ENCODE measurements at places on chromosomes 4 and X.

GRCh38 chr4:17817027-17817426 lies 6.2 kb downstream of the NCAPG start:
- no peak for DNase-seq

DNA sequence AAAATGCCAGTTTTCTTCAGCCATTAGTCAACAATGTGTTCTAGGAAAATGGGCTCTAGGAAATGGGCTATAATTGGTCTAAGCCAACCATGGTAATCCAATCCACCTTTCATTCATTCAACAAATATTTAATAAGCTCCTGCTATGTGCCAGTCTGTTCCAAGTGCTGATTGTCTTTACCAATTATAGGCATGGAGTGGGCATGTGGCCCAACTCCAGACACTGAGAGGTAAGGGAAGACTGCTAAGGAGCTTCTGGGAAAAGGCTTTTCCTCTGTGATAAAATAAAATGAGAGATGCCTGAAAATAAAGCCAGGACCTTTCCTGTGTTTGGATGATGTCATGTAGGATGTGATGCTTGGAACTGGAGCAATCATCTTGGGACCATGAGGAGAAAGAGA lies 43.3 kb downstream of the HOPX start:
- DNase-seq: no peak

GRCh38 chr4:173318648-173319211 lies 15.4 kb downstream of the HMGB2 start:
- DNase-seq: no peak

GRCh38 chrX:48071064-48071985 lies at the start of gene ZNF630:
TSS of gene ZNF630 (minus strand) at chrX:48071640. CDS start at chrX:48066886, 4,754 bp downstream.
- DNase-seq: peak; percentile 78

DNA sequence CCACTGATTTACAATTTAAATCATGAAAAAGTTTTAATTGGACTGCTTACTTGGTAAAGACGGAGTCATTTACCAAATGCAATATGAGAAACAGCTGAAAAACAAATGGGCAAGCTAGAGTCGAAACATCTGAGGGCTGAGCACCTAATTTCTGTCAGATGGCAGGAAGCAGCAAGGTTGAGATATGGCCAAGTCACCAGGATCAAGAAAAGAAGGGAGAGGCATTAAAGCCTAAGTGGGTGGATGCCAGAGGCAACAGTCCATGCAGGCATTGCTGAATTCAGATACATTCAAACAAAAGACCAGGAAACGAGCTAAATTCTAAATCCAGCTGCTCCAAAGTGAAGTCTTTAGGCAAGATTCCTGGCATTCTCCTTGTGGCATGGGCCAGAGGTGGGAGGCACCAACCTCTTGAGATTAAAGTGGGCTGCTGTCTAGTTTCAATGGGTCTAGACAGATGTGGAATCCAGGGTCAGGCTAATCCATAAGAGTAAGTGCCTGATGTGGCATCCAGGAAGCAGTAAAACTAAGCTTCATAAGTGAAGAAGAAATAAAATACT lies 8.0 kb upstream of the ARSJ start:
- DNase-seq: no peak

- no peak for DNase-seq
Measured at GRCh38 chr4:127741247-127741646, 11.0 kb downstream of the SLC25A31 start.

- no peak for DNase-seq
Measured at GRCh38 chr4:138602664-138603063, 360.5 kb upstream of the SLC7A11 start.

DNA sequence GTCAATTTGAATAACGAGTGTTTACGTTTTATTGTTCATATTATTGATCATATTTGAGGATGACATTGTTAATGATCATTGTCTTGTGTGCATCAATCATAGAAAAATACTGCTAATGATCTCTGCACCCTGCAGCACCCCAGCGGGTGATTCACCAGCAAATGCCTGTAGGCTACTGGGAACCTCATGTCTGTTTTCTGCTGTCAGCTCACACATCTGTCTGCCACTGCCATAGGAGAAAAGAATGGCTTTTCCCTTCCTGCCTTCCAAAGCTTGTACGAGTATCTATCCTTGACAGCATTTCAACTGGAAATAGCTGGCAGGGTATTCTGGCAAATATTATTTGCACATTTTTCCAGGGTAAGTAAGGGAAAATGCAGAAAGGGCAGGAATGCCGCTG lies 272.1 kb upstream of the TRAM1L1 start:
- DNase-seq: no peak

DNA sequence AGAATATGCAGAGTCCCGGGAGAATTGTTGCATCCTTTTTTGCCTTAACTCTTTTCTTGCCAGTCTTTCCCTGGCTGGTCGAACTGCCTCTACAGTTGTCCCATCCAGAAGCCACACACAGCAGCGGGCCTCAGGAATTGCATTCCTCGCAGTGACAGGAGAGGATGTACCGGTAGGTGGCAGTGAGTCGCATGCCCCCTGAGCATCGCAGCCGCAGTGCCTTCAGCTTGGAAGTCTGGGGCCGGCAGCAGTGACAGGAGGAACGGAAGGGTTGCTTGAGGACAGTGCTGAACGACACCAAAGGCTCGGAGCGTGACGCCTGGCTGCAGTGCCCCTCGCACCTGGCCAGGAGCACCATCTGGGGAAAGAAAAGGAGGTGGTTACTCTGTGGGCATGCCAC lies 23.5 kb downstream of the NDP start:
- DNase-seq: peak; percentile 55

GRCh38 chrX:2691543-2692220 lies 587 bp downstream of the CD99 start:
- peak; percentile 42 for DNase-seq

- DNase-seq: no peak
Measured at GRCh38 chr4:74822603-74823002, 28.3 kb upstream of the BTC start.

DNA sequence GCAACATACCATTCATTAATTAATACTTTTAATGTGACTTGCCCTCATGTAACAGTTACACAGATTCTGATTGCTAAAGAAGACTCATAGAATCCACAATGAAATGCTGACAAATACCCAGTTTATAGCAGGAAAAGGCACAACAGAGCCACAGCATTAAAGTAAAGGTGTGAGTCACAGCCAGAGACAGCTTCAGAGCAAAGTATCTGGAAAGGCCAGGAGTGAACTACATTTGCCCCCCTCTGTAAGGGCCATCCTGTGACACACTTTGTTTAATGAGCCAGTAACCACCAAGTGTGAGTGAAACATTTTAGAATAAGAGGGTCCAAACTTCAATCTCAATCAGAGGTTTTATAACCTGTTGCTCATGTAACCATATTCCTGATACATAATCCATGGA lies 133.8 kb upstream of the TACR3 start:
- no peak for DNase-seq

GRCh38 chrX:69127466-69127865 lies 37.8 kb downstream of the PJA1 start:
- DNase-seq: no peak

DNA sequence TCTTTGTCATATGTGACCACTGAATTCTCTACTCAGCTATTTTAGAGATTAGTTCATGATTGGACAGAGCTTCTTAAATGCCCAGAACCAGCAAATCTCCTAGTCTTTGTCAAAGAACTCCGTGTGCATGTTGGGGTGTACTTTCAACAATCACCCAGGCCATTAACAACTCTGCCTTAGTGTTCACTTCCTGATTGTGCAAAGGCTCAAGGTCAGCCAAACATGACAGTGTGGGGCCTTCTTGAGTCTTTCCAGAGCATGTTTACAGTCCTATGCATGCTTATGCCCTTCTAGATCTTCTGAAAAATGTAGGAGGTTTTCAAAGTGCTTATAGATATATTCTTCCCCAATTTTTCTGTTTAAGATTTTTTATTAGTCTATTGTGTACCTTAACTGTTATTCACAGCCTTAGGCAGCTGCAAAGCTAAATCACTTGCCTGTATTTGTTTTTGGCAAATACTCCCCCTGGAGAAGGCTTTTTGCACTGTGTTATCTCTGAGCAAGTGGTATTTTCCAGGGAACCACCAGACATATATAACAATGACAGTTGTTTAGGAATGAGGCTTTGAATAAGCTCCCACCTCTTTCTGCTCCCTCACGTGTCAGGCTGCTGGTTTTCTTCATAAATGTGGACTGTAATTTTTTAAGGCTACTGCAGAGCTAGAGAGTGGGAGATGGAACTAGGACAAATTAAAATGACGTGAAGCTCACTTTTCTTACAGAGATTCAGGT lies 24.0 kb upstream of the DRP2 start:
- DNase-seq: no peak

- no peak for DNase-seq
Measured at GRCh38 chr4:66602622-66603021, 932.3 kb upstream of the EPHA5 start.

GRCh38 chrX:103774070-103774642 lies 2.5 kb upstream of the PLP1 start:
- no peak for DNase-seq

GRCh38 chr4:46441136-46441859 lies 51.4 kb upstream of the GABRA2 start:
- no peak for DNase-seq

- no peak for DNase-seq
Measured at GRCh38 chr4:47251348-47252135, 212.0 kb downstream of the COMMD8 start.

DNA sequence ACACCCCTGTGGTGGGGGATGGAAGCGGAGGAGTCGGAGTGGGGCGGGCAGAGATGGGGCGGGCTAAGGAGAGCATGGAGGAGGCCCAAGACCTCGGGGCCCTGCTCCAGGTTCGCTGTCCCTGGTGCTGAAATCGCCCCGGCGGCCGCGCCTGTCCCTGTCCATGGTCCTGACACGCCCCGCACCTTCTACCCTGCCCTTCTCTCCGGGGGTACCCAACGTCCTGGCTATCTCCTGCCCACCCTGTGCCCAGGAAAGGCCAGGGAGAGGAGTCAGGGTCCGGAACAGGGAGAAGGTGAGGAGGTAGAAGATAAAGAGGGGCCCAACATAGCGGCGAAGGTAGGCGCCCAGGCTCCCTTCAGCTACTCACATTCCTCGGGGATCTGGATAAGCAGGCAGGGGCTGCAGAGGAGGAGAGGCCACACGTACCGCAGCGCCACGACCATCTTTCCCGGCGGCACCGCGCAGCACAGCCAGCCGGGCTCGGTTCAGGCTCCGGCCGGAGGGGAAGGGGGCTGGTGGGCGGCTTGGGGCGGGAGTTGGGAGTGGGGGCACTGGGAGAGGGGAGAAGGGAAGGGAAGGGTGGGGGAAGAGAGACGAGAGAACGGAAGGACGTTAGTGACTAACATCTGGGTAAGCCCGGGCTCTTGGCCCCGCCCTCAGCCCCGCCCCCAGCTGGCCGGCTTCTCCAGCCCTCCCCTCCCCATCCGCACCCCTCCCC lies 10.4 kb downstream of the L1CAM start:
- DNase-seq: peak; percentile 75

DNA sequence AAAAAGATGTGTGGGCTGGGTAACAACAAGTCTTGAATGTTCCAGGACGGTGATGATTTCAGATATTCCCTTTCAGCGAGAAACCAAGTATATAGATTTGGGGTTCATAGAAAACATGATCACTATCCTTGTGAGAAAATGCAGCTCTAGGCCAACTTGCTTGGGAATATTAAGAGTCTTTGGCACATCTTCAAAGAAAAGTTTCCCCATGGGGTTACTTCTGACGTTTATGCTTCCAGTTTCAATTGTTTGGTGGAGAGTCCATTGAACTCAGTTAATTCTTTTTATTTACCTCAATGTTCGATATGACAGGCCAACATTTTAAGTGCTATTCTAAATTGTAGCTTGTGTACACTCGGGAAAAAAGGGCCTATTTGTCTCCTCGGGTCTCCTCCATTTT lies 126.7 kb downstream of the NHS start:
- DNase-seq: no peak

GRCh38 chr4:71026086-71026485 lies 32.6 kb downstream of the DCK start:
- DNase-seq: no peak

- DNase-seq: no peak
Measured at GRCh38 chr4:1609901-1610790, 74.0 kb downstream of the FAM53A start.

DNA sequence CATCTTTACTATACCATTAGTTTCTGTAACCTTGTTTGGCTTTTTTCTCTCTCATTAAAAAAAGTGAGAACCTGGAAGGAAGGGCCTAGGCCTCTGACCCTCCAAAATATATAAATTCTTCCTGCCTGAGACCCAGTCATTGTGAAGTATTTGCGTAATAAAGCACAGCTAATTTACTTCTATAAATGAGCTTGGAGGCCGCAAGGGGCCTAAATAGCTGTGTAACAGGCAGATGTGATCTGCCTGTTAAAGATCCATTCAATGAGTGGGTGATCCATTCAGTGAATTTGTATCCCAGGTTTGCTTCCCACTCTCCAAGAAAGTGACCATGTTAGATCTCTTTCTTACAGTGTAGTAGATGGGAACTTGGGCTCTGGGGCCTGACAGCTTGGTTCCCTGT lies 595 bp upstream of the PYURF start:
- DNase-seq: no peak

- no peak for DNase-seq
Measured at GRCh38 chrX:71321731-71322130, 20.2 kb downstream of the ITGB1BP2 start.

DNA sequence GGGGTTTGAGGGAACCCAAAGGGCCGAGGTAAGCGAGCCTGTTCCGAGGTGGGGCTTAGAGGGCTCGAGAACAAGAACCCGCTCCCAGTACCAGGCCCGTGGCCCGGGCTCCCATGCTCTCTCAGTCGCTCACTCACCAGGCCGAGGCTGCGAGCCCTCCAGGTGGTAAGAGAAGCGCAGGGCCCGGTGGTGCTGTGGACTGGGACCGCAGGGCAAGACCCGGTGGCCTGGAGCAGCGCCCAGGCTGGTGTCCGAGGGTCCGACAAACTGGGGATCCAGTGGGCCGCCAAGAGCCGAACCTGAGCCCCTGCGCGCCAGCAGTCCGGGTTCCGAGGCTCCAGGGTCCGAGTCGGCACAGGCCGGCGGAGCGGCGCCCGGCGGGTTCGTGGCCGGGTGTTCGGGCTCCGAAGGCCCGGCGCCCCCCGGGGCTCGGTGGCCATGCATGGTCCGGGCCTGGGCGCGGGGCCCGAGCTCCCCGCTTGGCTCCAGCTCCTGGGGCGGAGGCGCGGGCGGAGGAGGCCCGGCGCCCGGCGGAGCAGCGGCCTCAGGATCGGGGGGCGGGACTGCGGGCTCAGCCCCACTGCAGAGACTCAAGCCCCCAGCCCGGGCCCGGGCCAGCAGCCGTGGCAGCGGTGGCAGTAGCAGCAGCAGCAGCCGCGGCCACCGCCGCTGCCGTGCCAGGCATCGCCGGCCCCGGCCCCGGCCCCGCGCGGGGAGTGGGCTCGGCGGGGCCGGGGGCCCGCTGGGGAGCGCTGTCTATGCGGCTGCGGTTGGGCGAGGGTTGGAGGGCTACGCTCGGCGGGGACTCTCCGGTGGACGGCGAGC lies 833 bp downstream of the FGD1 start:
- DNase-seq: no peak
